CD4-positive, alpha-beta T cell treated with Interleukin-6 for 4 hours (primary cell): ENCODE measurements at places on chromosomes 12 and 14.

DNA sequence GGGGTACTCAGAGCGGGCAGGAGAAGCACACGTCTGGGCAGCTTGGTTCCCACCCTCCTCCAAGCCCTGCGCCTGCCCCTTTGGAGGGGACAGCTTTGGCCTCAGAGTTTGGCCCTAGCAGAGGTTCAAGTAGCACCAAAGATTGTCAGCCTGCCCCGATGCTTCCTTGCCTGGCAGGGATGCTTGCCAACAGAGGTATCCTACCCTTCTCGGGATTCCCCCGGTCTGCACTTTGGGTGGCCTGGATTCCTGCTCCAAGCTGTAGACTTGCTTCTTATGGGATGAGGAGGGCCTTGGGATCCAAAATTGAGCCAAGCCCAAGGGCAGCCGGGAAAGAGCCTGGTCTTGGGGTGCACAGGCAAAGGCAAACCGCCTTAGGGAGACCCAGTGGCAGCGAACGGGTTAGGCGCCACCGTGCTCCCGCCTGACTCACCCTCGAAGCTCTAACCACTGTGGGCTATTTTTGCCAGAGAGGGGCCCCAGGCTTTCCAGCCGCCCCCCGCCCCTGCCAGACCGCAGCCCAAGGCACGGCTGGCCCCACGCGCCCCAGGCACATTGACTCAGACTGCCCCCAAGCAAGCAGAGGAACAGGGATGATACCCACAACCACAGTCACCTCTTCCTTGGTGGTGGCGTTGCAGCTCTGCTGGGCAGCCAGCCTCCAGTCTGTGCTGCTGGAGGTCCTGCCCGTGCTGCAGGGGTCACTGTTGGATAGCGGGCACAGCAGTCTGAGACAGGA is 847 bp upstream of the WNT10B start:
- no peak for DNase-seq

DNA sequence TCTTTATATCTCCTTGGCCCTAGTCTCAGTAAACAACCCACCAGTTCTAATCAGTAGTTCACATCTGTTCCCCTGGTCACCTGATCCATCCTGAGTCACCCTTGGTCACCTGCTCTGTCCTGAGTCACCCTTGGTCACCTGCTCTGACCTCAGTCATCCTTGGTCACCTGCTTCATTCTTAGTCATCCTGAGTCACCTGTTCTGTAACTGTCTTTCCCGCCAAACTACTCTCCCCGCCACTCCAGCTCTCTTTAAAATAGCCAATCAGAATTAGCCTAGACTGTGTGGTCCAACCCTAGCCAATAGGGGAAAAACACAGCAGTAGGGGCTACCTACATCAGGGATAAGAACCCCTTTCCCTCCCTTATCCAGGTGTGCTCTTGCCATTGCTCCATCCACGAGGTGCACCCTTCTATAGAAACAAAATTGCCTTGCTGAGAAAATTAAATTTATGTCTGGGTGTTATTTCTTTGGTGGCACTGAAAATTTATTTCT is 245.4 kb upstream of the DIO3 start:
- DNase-seq = no peak

GRCh38 chr14:59177262-59177661 is 11.2 kb upstream of the DAAM1 start:
- DNase-seq = no peak

GRCh38 chr14:34424488-34424887 is 37.6 kb downstream of the SPTSSA start:
- no peak for DNase-seq
